ENCODE measurements at places on chromosomes 7 and 10. TPM values are rescaled to one million over a fixed set of nuclear protein-coding genes. Genes with fewer than 3 reads are reported as not detected.

DNA sequence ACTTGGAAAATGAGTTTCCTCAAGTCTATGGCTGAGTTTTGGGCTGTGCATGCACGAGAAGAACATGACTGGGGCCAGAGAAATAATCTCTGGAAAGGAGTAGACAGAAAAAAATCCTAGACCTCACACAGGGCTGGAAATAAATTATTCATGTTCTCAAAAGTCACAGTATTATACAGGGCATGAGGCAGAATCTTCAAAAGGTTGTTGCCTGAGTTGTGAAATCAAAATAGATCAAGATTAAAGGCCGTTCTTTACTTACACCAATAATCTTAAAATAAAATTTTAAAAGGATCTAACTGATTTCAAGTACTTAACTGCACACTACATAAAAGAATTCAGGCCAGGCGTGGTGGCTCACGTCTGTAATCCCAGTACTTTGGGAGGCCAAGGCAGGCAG is 14.1 kb upstream of the CREM start:
- no peak for DNase-seq

KIF11 gene
- polyA plus RNA-seq: 24.2 TPM

- DNase-seq: no peak
These were observed 22.5 kb downstream of the IL2RA start for GRCh38 chr10:6039711-6040110.

GRCh38 chr10:112332509-112333228 is 41.2 kb upstream of the ACSL5 start:
- DNase-seq: no peak

TAX1BP1 gene
- 123 TPM for polyA plus RNA-seq

ANKRD61 gene
- 3.0 TPM for polyA plus RNA-seq

DNA sequence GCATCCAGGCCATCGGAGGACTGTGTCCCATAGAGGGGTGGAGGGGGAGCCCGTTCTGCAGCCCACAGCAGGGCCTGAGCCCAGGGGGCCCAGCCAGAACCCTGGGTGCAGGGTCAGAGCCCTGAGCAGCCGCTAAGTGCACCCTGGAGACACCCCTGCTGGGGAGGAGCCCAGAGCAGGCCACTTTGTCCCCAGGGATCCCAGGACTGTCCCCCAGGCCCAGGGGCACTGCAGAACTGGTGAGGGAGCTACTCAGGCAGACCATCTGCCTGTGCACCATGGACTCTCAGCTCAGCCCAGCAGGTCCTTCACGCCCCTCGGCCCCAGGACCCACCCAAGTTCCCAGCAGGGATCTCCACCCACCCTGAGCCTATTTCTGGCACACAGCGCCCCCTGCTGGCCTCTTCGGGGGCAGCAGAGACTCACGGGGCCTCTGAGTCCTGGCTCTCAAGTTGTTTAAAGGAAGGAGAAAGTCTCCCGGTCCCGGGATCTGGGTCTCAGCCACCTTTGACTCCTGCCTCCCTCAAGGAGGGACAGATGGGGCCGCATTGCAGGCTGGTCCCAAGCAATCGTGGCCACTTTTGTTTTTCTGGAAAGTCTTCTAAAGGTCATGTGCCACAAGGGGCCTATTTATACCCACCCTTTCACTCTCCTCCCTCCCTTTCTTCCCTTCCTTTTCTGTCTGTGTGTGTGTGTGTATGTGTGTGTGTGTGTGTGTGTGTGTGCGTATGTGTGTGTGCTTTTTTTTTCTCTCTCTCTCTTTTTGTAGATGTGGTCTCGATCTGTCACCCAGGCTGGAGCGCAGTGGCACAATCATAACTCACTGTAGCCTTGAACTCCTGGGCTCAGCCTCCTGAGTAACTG is 90.3 kb downstream of the MYL10 start:
- peak; percentile 64 for DNase-seq

SLC39A12 gene
- 0.12 TPM for polyA plus RNA-seq

CCDC3 gene
- polyA plus RNA-seq: 11.7 TPM

DNA sequence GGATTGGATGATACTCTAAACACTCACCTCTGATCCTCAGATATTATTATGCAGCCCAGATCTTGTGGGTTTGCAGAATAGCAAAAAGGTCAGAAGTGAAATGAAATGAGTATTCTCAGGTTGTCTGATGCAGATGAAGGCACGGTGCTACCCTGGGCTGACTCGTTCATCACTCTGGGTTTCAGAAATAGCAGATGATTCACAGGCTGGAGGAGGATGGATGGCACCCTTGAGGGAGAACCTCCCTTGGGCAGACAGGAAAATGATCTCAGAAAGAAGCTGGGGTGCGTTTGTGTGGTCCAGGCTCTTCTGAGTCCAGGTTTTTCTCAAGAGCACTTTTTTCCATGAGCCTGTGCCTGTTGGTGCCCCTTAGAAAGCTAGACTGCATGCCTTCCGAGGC is 515.8 kb upstream of the MKI67 start:
- no peak for DNase-seq

Measured in right lung (tissue), 10 donors.